Suppressor macrophage treated with lipopolysaccharide for 1 hour (primary cell): ENCODE measurements at places on chromosomes 4 and X.

DNA sequence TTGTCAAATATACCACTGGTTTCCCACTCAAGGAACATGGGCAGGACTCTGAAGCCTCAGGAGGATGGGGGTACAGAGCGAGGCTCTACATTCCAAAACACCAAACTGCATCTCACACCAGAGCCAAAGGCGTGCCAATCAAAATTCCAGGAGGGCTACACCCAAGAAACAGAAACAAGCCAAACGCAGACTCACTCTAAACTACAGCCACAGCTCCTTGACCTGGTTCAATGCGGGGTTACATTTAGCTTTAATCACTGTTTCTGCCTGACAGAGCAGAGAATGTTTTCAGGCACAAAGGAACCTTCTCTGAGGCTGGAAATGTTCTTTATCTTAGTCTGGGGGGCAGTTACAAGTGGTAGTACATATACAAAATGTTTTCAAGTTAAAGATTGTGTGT is 2121.5 kb upstream of the AGA start:
- DNase-seq = no peak

- DNase-seq = no peak
These were observed 365.3 kb upstream of the TEX13C start for GRCh38 chrX:124954402-124954801.

DNA sequence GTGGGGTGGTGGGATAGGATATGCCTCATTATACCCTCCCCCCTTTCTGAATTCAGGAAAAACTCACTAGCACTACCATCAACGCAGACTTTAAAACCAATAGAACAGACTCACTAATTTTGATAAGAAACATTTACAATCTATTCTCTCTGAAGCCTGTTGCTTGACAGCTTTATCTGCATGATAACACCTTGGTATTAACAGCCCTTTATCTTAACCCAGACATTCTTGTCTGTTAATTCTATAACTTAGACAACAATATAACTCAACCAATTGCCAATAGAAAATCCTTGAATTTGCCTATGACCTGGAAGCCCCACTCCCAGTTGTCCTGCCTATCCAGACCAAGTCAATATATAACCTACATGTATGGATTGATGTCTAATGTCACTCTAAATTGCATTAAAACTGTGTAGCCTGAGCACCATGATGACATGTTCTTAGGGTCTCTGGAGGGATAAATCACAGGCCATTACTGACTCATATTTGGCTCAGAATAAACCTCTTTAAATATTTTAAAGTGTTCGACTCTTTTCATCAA is 1.5 kb upstream of the UGT2A3 start:
- DNase-seq = no peak

DNA sequence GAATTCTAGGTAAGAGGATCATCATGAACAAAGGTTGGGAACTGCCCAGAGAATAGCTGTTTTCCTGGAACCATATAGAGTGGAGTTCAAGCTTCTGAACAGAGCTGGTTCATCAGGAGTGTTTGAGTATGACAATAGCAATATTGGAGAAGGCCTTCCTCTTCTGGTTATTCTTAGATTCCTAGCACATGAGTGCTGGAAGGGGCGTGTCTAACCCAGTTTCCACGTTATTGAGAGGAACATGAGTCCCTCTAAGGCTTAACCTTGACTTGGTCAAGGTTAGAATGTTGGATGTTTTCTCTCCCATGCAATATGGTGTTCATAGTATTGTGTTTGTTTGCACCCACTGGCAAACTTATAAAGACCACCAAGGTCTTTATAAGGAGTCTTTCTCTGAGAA is 101.3 kb downstream of the TSPAN7 start:
- DNase-seq = peak; percentile 25
